ENCODE measurements at places on chromosomes 1 and 21.

DNA sequence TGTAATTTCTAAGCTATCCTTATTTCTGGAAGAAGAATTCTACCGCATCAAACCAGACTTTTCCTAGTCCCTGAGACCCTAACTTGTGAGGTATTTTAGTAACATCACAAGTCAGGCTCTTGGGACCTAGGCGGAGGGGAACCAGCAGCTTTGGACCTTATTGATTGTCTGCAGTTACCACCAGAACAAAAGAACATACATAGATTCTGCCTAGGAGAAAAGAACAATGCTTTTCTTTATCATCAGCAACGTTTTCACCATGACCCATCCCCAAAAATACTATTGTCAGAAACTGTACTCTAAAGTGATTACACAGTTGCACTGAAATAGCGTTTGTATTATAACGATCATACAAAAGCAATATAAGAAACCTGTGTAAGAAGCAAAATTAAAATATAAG, 860.4 kb downstream of the USP25 start:
- DNase-seq = no peak

- peak; percentile 84 for DNase-seq
These were observed at the start of gene CCSAP for GRCh38 chr1:229342656-229343569. Gene CCSAP, minus strand, starts transcription at chr1:229343047. Its CDS starts 582 bp downstream, at chr1:229342465.

DNA sequence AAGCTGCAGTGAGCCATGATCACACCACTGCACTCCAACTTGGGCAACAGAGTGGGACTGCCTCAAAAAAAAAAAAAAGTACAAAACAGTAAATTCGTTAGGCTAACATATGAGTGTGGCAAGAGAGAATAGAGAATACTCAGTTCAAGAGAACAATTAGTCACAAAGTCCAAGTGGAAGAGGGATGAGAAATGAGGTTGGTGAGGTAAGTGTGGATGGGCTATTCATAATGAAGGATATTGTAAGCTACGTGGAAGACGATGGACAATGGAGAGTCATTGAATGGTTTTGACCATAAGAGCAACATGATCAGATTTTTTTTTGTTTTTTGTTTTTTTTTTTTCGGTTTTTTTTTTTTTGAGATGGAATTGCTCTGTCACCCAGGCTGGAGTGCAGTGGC, 34.8 kb downstream of the WDTC1 start:
- no peak for DNase-seq

GRCh38 chr1:65264197-65264929, 45.0 kb upstream of the DNAJC6 start:
- peak; percentile 79 for DNase-seq

DNA sequence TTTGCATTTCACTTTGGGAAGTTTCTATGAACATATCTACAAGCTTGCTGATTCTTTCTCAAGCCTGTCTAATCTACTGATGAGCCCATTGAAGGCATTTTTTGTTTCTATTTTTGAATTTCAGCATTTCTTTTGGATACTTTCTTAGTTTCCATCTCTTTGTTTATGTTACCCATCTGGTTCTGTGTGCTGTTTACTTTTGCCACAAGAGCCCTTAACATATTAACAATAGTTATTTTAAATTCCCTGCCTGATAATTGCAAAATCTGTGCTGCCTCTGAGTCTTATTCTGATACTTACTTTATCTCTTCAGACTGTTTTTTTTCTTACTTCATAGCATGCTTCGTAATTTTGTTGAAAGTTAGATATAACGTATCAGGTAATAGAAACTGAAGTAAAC, 75.8 kb upstream of the ZRANB2 start:
- DNase-seq = no peak

DNA sequence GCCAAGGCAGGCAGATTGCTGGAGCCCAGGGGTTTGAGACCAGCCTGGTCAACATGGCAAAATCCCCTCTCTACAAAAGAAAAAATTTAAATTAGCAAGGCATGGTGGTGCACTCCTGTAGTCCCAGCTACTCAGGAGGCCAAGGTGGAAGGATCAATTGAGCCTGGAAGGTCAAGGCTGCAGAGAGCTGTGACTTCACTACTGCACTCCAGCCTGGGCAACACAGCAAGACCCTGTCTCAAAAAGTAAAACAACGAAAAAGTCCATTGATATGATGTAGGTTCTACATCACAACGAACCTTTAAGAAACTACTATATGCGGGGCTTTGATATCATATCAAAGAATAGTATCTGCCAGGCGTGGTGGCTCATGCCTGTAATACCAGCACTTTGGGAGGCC, 20.9 kb downstream of the PTAFR start:
- DNase-seq = no peak

DNA sequence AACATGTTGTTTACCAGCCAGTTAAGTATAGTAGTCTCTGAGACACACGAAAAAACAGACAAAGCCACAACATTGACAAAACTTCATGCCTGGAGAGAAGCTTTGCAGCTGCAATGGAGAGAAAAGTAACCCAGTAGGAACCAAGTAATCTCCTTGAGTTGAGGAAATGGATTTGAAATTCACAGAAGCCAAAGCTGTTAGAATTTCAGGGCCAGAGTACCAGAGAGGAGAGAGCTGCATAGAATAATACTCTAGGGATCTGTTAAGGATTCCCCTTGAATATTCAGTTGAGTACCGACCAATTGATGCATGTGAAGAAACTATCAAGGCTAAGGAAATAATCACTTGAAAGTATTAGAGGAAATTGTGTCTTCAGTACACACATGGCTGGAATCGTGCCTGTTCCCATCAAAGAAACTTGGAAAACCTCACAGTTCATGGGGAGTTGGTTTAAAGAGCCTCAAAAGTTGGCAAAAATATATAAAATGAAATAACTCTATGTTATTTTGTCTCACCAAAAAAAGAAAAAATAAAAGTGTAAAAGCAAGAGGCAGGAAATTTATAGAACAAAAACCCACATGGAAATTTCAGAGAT, 324.0 kb upstream of the NEGR1 start:
- DNase-seq = no peak
